ENCODE measurements at places on chromosomes 3 and 15.

GRCh38 chr3:39414421-39414907 lies 7.9 kb downstream of the RPSA start:
- peak; percentile 38 for DNase-seq

DNA sequence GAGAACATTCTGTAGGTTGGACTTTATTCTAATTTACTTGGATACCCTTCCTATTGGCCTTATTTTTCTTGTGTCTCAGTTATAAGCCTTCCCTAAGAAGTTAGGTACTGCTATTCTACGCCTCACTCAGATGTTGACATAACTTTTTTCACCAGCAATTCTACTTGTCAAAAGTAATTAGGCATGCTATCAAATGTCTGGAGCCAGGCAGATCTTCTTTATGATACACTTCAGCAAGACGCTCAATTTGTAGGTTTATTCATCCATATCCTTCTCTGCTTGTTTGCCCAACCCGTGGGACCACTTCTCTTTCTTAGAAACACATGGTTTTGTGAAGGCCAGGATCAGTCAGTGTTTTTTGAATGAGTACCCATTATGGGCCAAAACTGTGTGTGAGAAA lies 36.2 kb upstream of the COL8A1 start:
- no peak for DNase-seq

GRCh38 chr3:195032106-195032759 lies 238.7 kb downstream of the XXYLT1 start:
- DNase-seq = no peak

- no peak for DNase-seq
Measured at GRCh38 chr3:134654031-134654430, 3.2 kb upstream of the KY start.

GRCh38 chr15:44289259-44289790 lies 806 bp downstream of the GOLM2 start:
- DNase-seq = peak; percentile 11

DNA sequence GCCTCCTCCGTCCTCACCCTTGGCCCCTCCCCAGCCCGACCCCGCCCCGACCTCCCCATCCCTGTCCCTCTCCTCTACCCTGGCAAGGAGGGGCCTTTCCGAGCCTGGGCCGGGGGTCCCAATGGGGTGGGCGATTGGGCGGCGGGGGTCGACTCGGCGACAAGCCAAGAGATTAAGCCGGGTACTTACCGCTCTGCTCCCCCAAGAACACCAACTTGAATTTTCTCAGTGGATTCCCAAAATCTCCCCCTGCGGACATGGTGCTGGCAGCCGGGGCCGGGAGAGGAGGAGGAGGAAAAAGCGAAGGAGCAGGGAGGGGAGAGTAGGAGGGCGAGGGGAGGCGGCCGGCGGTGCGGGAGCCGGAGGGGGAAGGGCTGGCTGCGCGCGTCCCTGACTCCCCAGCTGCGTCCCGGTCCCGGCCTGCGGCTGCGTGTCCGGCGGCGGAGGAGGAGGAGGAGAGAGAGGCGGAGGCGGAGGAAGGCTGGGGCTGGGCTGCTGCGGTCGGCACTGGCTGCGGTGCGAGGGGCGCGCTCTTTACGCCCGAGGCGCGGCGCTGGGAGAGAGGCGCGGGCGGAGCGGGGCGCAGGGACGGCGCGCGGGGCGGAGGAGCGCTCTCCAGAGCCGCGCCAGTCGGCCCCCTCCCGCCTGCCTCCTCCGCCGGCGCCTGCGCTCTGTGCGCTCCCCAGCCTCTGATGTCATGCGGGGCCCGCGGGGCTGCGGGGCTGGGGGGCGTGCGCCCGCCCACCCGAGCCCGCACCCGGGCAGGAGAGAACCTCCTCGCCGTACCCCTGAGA lies at the start of gene RAB6B:
Gene RAB6B (minus strand): TSS at position 675 of the 794 bp plus-strand sequence. CDS start 416 bp downstream, at position 259.
- peak; percentile 39 for DNase-seq

DNA sequence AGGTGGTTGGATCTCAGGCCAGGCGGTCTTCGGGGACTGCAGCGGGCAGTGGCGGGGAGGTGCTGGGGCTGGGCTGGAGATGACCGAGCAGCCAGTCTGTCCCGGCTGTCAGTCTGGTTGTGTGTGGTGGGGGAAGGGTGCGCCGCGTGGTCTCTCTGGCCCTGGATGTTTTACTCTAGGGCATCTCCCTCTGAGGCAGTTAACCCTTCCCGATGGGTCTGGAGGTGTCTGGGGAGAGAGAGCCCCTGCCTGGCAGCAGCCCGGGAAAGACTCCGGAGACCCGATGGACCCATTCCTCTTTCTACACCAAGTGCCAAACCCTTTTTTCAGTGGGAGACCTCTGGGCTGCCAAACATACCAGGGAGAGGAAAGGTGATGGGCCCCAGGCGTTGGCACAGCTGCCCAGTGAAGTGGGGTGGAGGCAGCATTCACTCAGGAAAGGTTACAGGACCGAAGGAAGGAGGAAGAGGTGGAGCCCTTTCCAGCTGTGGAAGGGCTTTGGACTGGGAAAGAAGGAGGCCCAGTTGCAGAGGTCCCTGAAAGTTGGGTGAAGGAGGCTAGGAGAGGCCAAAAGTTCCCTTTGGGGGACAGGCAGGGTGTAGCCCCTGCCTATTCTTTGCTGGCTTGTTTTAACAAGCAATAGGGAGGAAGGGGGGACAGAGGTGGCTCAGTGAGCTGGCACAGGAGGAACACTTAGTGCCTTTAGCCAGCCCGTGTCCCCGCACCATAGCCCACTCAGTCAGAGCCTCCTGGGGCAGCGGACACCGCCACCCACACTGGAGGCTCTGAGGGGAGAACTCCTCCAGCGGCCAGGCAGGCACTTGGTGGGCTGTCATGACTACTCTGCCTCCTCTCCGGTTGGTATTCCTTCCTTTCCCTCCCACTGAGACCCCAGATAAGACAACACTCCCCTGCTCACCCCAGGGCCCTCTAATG lies 2.7 kb upstream of the BAHD1 start:
- no peak for DNase-seq

DNA sequence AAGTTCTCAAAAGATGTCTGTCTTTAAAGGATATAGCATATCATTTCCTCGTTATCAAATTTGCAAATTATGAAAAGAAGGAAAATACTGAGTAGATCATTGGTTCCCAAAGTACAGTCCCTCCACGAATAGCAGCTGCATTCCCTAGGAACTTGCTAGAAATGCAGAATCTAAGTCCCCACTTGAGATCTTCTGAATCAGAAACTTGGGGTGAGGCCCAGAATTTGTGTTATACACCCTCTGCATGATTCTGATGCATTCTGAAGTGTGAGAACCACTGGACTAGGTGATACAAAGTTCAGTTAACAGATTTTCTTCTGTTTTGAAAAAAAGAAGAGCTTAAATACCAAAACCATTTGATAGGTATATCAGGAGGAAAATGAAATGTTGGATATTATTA lies 77.1 kb downstream of the SLC25A26 start:
- DNase-seq = peak; percentile 11

DNA sequence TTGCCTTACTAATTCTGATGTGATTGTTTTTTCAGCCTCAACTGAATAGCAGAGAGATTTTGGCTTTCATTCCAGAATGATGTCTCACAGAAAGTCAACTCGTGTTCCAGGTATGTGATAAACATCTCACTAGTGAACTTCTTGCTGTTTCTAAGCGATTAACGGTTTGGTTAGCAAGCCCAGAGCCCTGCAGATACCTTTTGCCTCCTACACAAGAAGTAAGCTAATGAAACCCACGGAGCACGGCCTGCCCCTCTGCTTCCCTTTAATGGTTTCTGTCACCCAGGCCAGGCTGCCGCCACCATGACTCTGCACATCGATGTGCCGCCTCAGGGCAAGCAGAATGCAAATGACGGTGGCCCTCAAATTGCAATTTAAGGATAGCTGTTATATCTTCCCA lies 155.9 kb upstream of the ICE2 start:
- no peak for DNase-seq

DNA sequence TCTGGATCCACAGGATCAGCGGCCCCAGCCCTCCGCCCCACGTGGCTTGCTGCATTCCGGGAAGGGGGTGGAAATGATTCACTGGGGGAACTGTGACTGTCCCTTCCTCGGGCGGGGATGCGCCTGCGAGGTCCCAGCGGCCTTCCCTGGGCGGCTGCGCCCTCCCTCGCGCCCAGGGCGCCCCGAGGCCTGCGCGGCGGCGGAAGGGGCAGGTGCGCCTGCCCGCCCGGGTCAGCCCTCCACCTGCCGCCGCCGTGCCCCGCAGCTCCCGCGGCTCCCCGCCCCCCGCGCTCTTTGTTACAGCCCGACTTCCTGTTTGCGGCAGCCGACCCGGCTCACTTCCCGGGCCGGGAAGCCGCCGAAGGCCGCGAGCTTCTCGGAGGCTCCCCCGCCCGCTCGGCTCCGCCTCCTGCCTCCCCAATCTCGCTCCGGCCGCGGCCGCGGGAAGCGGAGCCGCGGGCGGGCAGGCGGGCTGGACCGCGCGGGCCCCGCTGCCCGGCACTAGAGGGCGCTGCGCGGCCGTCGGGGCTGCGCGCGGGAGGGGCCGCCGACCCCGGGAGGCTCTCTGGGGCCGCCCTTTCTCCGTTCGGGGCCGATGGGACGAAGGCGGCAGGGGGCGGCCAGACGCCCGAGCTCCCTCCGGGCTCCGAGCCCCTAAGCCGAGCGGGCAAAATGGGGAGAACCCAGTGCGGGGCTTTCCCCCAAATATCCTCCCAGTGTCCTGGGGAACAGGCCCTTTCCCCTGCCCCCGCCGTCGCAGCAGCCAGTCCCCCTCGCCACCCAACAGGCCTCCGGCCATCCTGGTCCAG lies 11.5 kb upstream of the CHAC1 start:
- peak; percentile 62 for DNase-seq

DNA sequence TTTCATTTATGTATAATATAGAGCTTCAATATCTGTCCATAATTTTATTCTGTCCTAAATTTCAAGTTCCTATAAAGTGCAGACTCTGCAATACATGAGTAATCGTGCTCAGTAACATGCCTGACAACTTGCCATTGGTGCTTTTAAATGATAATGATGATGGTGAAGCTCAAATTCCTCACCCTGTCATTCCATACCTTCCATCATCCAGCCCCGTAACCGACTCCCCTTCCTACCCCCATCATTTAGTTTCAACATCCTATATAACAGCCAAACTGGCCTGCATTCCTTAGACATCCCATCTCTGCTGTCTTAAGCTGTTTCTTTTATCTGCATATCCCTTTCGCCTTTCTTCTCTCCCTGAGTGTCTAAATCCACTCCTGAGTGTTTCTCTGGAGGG lies 67.2 kb upstream of the DLG1 start:
- DNase-seq = peak; percentile 35

GRCh38 chr15:80367094-80367493 lies 37.1 kb upstream of the ARNT2 start:
- DNase-seq = no peak

- DNase-seq = no peak
Measured at GRCh38 chr15:95281470-95281869, 1049.0 kb upstream of the NR2F2 start.

DNA sequence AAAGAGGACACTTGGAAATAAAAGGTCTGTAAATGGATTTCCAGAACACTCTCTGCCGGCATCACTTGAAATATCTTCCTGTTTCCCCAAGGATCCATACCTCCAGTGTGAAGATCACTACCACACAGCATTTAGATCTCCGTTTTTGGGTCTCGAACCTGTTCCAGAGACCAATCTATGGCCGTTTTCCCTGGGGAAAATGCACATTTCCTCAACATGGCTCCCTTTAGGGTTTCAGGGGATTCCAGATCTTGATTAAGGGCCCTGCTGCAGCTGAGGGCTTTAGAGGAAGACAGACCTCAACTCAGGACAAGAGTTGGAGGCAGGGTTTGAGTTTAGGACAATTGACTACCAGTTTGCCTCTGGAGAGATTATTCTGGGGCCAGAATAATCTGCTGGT lies 2.1 kb downstream of the CTSH start:
- DNase-seq = no peak

DNA sequence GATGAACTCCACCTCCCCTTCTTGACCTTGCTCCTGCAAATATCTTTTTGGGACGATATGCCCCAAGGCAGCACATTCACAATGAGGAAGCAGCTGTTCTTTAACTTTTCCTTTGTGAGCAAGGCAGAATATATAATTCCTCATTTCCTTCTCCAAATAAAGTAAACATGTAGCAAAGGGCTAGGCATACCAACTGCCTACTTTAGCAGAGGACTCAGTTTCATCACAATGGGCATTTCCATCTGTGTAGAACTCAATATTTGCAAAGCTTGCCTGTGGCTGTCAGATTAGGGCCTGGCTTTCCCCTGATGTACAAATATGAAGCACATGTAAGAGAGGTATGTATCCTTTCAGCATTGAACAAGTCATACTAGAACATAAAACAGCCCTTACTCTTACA lies 366.9 kb downstream of the RSL24D1 start:
- DNase-seq = no peak

GRCh38 chr3:72582211-72582878 lies 265.9 kb downstream of the SHQ1 start:
- DNase-seq = no peak

- DNase-seq = no peak
Measured at GRCh38 chr3:66014056-66014455, 24.7 kb downstream of the MAGI1 start.

- peak; percentile 6 for DNase-seq
Measured at GRCh38 chr3:7800006-7800780, 701.4 kb upstream of the LMCD1 start.

DNA sequence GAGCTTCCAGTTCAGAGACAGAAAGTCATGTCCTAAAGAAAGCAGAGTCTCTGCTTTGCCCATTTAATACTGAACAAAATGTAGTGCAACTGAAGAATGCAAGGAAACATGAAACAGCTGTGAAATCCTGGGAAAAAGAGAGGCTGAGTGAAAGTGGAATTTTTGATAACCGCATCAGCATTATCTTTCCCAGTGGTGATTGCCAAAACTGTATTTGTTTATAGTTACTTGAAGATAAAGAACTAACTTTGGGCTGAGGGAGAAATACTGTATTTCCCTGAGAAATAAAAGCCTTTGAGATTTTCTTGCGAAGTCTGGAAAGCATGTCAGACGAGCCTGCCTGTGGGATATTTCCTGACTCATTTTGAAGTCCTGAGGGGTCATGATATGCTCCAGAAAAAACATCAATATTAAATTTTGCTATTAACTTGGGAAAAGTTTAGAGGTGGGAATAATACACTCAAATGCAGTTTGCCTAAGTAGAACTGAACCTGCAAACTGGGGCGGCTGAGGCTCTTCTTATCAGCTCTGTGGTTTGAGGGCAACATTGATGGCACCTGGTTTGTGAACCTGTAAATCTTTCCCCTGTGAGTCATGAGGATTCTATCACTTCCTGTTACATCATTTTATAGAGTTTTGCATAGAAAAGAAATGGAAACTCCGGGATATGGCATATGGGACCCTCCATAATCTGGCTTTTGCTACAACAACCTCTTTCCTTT lies 855.3 kb downstream of the MCTP2 start:
- DNase-seq = peak; percentile 45

DNA sequence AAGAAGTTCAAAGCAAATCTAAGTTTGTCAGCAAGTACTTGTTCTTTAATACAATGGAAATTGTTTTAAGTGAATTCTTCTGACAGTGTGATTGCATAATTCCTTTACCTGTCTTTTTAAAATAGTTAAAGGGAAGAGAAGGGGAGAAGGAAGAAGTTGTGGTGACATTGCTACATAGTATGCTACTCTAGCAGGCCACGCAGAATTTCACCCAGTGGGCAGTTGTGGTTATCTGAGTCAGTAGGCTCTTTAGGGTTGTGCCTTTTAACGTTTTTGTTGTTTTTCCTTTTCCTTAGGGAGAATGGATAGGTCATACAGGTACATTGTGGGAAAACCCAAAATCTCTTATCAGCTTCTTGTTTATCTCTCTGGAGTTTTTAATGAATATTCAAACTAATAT lies 40.4 kb downstream of the KIF15 start:
- no peak for DNase-seq

All from epithelial cell of esophagus (primary cell).